ENCODE measurements at places on chromosomes 16 and 17.

DNA sequence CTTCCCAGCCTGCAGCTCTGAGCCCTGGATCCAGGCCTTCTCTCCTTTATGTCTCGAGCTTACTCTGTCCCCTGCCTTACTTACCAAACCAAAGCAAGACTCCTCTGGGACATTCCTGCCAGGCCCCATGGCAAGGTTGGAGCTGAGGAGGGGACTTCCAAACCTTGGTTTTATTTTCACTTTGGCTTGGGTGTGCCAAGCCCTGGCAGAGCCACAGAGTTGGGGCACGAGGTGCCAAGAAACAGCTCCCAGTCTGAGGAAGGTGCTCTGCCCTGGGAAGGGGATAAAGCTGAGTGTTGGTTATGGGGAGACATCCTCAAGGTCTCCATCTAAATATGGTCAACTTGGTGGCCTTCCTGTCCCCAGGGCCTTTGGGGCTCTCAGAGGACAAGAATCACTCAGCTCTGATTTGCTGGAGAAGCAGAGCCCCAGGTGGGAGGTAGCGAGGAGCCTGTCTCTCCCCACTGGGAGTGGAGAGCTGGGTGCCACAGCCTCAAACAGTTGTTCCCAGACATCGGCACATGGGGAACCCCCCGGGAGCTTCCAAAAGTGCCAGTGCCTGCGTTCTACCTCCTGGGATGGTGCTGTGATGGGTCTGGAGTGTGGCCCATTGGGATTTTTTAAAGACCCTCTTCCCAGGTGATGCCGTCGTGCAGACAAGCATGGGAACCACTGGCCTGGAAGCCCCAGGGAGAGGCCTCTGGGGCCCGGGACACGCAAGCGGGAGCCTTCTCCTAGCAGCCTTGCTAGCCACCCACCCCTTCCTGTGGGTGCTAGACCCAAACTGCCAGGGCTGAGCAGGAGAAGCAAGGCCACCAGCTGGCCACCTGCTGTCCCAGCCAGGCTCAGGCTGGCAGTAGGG, 10.3 kb downstream of the NLRC5 start:
- DNase-seq: no peak

GRCh38 chr17:42660692-42661345, 1.7 kb downstream of the TUBG2 start:
- no peak for DNase-seq

DNA sequence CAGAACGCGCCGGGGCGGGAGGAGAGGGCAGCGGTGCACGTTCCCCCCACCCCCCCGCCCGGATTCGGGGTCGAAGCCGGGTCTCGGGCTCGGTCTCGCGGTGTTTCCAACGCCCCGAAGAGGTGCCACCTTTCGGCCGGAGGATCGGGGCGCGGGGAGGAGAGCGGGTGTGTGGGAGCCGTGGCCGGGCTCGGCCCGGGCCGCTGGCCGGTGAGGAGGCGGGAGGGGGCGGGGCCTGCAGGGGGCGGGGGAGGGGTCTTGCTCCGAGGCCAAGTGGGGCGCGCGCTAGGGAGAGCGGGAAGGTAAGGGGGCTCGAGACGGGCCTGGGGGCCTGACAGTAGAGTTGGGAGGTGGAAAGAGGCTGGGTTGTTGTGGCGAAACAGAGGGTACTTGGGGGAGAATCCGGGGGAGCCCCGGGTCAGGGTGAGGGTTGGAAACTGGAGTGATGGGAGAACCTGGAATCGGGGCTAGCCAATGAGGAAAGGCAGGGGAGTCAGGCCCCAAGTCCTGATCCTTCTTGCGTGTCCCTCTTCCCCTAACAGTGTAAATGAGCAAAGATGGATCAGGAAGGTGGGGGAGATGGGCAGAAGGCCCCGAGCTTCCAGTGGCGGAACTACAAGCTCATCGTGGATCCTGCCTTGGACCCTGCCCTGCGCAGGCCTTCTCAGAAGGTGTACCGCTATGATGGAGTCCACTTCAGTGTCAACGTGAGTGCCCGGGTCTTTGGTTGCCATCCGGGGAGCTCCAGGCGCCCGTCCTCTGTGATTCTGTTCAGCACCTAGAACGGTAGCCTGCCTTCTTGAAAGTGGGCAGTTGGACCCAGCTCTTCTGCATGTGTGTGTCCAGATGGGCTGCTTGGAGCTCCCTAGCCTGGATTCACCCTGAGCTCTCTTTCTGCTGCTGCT, 873 bp downstream of the SETD1A start:
- DNase-seq: no peak

DNA sequence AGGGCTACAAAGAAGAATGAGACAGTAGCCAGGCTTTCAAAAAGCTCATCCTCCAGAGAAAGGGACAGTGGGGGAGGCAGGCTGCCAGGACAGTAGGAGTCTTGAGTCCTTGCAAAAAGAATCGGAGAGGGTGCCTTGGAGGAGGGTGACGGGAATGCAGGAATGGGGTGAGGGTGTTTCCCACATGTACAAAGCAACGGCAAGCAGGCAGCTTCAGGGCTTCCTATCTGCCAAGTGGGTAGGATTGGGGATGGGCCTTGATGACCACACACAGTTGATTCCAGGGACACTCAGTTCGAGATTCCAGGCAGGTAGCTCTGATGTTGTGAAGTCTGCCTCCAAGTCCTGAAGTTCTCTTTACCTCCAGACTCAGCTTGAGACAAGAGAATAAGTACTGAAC, 54.4 kb downstream of the C17orf67 start:
- no peak for DNase-seq

GRCh38 chr17:73663614-73664013, 19.4 kb upstream of the SDK2 start:
- DNase-seq: no peak

- no peak for DNase-seq
Measured at GRCh38 chr16:7990626-7991260, 599.6 kb downstream of the TMEM114 start.

DNA sequence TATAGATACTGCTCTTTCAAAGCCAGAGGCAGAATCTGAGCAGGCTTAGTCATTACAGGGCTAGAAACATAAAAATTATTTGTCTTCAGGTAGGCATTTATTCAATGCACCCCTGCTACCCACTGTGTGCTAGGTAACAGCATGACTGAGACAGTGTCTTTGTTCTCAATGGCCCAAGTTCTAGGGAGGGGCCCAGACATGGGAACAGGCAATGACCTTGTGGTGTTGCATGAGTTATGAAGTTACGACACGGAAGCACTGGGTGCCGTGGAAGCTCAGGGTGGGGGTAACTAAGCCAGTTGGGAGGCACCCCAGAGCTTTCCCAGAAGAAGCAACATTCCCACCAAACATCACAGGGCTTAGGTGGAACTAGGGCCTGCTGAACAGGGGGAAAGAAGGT, 87.0 kb downstream of the CPPED1 start:
- DNase-seq: no peak

DNA sequence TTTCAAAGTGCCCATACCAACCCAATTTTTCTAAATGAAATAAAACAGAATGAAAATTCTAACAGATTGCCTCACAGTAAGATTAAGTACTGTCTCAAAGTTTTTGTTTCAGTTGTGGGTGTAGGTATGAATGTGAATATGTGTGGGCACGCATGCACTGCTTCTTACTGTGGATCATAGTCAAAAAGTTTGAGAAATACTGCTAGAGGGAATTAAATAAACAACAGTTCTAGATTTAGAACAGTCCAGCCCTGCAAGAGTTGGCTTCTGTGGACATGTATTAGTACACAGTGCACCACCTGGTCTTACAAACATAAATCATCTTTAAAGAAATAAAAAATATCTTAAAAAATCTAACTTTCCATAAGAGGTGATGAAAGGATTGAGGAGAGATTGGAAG, 8.4 kb downstream of the ZNF652 start:
- DNase-seq: no peak

DNA sequence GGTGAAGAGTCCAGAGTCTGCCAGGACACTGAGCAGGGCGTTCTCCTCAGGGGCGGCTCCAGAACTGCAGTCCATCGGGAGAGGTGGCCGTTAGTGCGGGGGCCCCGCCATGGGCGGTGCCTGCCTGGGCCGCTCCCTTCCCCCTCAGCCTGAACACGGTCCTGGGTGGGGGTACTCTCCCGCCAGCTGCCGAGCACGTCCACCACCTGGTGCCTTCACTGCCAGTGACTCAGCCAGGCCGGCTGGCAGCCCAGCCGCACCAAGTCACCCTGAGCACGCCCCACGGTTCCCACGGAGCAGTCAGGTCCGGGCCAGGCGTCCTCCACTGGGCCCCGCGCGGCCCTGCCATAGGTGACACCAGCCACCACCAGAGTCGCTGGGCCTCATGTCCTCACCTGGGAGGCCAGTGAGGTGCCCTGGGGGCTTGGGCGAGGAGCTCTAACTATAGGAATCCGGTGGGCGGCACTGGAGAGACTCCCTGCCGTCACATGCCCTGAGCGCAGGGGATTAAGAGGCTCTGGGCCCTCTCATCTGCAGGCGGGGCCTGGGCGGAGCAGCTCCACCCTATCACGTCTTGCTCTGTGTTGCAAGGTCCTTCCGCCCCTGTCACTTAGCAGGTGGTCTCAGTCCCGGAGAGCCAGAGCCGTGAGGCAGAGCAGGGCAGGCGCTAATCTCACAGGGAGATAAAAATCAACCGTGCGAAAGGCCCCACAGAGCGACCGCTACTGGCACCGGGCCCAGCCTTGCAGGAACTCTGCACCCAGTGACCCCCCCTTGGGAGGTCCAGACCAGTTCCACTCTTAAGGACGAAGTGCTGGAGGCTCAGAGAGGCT, 14.3 kb downstream of the PIEZO1 start:
- no peak for DNase-seq

GRCh38 chr16:58828901-58829545, 94.9 kb upstream of the GOT2 start:
- no peak for DNase-seq

GRCh38 chr16:7025616-7026190, 306.9 kb upstream of the RBFOX1 start:
- peak; percentile 39 for DNase-seq

DNA sequence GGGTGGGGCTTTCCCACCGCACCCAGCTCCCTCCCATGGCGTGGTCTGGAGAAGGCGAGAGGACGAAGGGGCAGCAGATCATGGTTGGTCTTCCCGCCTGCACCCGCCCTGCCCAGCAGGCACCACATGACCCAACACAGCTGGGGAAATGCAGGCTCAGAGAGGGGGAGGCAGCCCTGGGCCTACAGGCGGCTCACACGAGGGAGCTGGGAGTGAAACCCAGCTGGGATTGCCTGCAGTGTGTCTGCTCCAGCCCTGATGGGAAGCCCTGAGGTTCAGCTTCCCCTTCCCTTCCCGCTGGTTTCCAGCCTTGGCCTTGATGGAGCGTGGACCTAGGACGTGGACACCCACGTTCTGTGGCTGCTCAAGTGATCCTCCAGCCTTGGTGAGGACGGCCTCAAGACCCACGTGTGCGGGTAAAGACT, 20.0 kb upstream of the PABPN1L start:
- no peak for DNase-seq

DNA sequence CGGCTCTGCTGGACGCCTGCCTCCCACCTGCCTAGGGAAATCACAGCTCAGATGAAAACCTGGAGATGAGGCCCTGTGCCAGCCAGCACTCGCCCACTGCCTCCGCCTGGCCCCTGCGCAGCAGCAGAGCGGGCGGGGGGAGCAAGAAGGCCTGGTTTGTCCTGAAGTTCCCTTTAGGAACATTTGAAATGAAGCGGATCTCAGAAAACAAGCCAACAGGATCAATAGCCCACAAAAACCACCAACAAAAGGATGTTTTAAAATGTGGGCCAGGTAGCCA, 48.0 kb downstream of the RBFOX3 start:
- DNase-seq: no peak

- DNase-seq: no peak
Measured at GRCh38 chr17:9982159-9982558, 77.1 kb upstream of the RCVRN start.

- DNase-seq: no peak
Measured at GRCh38 chr16:2027024-2028010, 615 bp downstream of the NHERF2 start.

DNA sequence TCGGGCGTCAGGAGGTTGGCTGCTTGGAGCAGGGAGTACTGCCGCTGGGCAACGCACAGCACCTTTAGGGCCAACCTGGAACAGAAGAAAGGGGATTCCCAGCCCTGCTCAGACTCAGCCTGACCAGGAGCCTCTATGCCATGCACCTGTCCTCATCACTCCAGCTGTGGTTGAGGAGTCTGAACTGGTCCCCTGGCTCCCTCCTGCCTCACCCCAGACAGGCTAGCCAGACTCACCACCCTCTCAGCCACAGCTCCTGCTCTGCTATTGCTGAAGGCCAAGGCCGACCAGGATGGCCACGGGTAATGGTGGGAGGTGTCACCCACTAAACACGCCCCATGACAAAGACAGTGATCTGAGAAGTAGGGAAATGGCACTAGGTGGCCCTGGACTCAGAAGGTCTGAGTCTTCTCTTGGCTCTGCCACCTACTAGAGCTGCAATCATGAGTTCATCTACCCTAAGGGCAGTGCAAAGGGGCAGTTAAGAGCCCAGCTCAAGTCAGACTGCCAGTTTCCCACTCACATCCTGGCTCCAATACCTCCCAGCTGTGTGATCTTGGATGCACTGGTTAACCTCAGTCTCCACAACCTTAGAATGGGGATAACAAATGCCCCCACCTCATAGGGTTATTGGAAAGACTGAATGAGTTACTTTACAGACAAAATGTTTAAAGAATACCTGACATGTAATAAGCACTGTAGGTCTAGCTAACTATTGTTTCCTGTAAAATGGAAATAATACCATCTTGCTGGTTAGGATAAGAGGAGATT, 13.8 kb upstream of the GFAP start:
- DNase-seq: no peak

Measured in stimulated activated CD4-positive, alpha-beta T cell treated with anti-CD3 and anti-CD28 coated beads, Interleukin-1b, Interleukin-23, amount 100 ng/mL, for 48 hours (primary cell).